SHP77 (cell line): ENCODE measurements at places on chromosomes 7 and 10.

DNA sequence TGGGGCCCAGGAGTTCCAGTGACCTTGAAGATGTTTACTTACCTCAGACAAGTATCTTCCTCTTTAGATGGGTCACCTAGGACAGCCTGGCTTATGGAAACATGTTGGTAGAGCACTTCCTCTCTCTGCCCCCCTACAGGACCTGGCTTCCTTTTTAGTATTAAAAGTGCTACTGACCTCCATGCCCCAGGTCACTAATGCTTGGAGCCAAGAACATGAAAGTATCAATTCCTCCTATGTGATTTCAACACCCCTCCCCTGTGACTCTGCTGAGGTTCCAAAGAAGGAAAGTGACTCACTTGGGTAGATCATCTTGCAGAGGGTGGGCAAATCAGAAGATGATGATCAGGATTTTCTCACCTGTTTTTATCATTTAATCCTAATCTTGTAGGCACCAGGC, 125.3 kb upstream of the CCDC6 start:
- DNase-seq, result no peak

- peak; percentile 78 for DNase-seq
Observed at GRCh38 chr10:10020945-10021344, 996.7 kb upstream of the CELF2 start.

DNA sequence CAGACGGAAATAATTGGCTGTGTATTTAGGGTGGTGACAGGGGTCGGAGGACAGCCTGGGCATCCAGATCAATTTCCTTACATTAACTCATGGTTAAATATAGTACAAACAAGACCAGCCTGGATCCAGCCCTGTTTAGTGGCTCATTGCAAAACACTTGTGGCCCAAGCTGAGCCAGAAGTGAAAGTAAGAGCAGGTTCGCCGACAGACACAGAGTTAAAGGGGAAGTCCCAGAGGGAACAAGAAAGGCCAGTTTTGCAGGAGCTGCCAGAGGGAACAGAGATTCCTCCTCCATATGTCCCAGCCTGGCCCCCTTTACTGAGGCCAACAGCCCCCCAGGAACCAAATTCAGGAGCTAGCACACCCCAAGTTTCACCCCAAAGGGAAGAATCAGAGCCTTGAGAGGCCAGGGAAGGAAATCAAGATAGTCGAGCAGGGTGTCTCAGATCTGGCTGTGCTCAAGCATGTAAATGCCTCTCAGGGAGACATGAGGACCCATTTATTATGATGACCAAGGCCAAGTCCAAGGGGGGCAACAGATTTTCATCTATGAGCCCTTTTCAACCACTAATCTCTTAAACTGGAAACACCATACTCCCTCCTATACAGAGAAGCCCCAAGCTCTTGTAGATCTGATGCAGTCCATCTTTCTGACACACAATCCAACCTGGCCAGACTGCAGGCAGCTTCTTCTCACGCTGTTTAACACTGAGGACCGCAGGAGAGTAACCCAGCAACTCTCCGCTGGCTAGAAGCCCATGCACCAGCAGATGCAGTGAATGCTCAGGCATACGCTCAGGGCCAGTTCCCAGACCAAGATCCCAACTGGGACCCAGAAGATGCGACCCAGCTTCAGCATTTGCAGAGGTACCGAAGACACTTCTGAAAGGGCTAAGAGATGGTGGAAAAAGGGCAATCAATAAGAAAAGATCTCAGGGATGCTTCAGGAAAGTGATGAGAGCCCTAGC, 15.9 kb upstream of the ADCK2 start:
- DNase-seq, result peak; percentile 7

DNA sequence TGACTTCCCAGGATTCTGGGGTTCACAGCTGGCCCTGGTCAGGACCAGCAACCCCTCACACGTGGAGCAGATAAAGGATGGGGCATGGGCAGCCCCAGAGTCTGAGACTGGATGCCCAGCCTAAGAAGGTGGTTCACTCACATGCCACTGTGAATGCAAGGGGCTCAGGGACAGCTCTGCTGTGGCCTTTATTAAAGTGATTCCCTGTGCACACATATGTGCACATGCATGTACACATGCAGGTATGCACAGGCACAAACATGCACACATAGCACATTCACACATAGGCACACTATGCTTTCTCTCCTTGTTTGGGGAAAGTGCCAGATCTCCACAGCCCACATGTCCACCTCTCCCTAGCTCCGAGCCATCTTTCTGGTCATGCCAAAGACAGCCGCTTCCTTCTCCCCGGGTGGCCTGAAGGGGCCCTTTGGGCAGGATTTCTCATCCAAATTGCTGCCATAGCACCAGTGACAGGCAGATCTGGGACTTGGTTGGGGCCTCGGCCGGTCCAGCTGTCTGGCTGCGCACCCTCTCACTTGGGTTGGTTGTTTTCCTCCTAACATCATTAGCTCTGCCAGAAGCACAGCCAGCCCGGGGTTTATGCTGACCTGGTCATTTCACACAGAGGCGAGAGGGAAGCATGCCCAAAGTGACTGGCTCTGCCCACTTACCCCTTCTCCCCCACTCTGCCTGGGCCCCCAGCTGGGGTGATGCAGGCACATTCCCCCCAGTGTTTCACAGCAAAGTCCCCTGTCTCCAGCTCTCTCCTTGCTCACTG, 1.4 kb downstream of the GCK start:
- no peak for DNase-seq

GRCh38 chr10:21860718-21861117, 142.8 kb downstream of the DNAJC1 start:
- DNase-seq, result no peak

GRCh38 chr7:774161-775109, 47.4 kb upstream of the PRKAR1B start:
- peak; percentile 56 for DNase-seq

GRCh38 chr7:36180121-36180520, 27.1 kb downstream of the EEPD1 start:
- no peak for DNase-seq

DNA sequence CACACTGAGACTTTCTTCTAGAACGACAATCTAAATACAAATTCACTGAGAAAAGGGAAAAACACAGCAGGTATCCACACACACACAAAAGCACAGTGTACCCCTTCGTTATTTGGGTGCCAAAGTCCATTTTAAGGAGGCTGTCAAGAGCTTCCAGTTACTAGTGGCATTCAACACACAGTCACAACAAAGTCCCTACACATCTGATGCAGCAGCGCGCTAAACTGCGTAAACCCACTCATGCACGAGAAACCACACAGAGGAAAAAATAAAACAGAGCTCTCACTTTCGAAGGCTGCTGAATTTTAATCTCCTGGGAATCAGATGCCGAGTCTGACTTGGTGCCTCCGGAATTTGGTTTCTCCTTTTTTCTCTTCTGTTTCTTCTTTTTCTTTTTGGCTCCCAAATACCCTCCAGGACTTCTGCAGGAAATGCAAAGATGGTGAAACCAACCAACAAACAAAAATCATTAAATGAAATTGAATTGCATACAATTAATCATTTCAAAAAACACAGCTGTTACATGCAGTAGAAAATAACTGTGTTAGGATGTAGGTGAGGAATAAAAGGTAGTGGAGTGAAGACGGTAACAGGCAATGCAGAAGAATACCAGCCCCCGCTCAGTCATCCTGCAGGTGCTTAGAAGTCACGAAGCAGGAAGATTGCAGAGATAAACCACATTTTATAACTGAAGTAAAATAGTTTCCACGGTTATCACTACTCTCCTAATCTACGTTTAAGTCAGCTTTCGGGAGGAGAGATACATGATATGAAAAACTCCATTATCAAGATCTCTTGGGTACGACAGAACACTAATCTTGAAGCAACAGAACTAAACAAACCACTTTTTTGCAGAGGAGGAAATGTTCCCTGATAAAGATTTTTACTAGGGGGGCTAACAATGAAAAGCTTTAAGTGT, 27.1 kb downstream of the NMT2 start:
- DNase-seq, result no peak

GRCh38 chr10:3791974-3792633, 7.1 kb upstream of the KLF6 start:
- no peak for DNase-seq

- no peak for DNase-seq
Observed at GRCh38 chr10:72392571-72392970, 37.9 kb upstream of the DNAJB12 start.

DNA sequence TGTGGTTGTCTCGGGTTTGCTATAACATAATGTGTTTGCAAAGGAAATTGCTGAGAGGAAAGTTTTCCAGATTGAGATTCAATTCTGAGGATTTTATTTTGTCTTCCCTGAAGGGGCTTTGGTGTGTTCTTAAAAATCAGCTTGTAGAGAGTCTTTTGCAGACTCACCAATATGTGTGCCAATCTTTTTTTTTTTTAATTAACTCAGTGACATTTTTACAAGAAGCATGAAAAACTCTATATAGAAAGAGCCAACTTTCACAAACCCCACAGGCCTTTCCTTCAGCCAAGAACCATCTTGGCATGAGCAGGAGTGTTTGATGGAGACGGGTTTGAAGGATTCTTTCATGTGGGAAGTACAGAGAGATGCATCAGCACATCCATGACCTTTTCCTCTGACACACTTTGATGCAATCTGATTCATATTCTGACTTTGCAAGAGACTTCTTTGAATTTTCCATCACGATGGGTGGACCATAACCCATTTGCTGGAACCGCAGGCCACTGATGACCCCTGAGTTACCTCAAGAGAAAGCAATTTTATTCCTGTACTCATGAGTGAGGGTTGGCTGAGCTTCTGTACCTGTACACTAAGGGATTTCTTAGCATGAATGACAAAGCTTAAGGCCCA, 892.6 kb downstream of the XPNPEP1 start:
- no peak for DNase-seq

DNA sequence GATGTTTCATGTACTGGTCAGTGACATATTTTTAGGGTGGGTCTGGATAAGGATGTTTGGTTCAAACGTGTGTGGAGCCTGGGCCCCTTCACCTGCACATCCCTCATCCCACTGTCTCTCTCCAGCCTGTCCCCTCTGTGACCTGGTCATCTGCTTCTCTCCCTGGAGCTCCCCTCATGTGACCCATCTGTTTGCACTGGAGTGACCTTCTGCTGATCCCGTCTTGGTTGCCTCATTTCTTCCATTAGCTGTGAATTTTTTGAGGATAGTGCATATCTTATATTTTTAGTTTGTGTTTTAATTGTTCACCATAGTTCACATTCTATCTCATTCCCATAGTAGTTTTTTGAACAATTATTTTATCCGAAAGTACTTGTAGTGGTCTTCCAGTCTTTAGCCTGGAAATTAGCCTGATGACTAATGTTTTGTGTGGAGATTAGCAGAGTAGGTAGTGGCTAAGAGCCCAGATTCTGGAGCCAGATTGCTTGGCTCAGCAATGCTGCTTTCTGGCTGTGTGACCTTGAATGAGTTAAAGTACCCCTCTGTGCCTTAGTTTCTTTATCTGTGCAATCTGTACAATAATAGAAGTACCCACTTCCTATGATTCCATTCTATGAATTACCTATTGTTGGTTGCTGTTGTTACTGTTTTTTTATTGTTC, 224.5 kb downstream of the LRMDA start:
- DNase-seq, result no peak

DNA sequence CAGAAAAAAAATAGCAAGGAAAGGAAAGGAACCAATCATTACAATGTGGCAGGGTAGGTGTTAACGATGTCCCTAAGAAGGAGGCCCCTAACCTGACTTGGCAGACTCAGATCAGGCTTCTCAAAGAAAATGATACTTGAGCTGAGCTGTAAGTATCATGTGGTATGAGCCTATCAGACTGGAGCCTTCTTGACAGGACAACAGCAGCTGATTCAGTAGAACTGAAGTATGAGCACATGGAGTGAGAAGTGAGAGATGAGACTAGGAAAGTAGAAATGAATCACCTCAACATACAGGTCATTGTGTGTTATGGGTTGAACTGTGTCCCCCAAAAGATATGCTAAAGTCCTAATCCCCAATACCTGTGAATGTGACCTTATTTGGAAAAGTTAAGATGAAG, 66.3 kb downstream of the MTERF1 start:
- no peak for DNase-seq

DNA sequence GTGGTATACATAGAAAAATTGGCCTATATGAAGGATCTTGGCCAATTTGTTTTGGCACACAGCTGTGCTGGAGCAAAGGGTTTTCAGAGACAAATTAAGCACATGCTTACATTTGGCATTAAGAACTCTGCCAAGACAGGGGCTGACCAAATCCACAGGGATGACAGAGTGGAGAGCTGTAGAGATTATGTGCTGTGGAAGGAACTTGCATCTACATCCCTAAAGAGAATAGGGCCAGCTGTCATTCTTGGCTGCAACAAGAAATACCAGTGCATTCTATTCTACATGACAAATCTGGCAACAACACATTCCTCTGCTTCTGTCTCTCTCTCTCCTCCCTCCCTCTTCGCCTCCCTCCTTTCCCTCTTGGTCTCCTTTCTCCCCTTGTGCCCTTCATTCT, 75.6 kb downstream of the POM121L12 start:
- DNase-seq, result no peak

- DNase-seq, result no peak
Observed at GRCh38 chr7:26538216-26538615, 246.6 kb downstream of the SNX10 start.

DNA sequence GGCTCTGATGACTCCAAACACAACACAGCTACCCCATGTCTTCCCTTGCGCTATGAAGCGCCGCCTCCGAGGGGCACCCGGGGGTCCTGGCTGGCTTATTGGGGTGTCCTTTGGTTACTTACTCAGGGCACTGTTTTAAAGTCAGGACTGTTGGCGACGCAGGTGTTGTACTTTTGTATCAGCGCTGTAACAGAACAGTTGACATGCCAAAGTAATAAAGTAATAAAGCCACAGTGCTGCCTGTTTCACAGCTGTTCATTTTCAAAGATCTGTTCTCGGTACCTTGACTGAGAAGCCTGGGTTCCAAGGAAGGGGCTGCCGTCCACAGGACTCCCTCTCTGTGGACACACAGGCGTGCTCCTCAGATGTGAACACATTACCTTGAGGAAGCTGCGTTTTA, 64.1 kb downstream of the WDR37 start:
- no peak for DNase-seq

GRCh38 chr7:73980206-73980605, 47.8 kb upstream of the ELN start:
- no peak for DNase-seq

DNA sequence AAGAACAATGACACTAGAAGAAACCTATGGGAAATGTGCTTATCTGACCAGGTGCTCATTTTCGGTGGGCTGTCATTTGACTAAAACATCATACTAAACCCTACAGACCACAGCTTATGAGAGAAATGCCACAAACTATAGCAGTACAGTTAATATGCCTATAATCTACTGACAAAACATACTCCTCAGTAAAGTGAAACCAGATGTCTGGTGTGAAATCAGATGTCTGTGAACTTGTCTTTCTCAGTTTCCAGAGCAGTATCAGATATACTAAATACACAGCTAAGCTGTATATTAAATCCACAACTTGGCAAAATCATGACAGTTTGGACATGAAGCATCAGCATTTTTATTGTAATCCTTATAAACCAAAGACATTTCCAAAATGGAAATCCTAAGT, 3.3 kb downstream of the IMMP2L start:
- no peak for DNase-seq

- DNase-seq, result no peak
Observed at GRCh38 chr7:152871005-152871677, 111.6 kb downstream of the ACTR3B start.

DNA sequence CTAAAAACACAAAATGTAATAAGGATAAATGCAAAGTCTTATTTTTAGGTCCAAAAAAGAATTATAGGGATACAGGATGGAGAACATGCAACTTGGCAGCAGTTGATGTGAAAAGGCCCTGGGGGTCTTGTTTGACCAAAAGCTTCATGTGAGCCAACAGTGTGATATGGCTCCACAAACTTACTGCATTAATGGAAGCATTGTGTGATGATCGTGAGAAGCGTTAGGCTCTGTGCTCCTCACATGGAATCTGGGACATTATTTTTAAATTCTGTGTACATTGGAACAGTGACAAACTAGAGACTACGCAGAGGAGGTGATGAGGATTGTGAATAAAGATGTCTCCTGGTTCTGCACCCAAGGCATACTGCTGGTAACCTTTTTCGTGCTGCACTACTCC, 39.1 kb upstream of the CALD1 start:
- DNase-seq, result no peak
